ENCODE measurements at places on chromosomes 6 and 20. TPM values are rescaled to one million over a fixed set of nuclear protein-coding genes. Genes with fewer than 3 reads are reported as not detected.

The ANKRD66 gene
- not detected for total RNA-seq

The LAMA4 gene
- total RNA-seq, result 249 TPM

The CFAP61 gene
- 0.20 TPM for total RNA-seq

The AGER gene
- total RNA-seq, result 2.7 TPM

The HRH3 gene
- 0.10 TPM for total RNA-seq
